ENCODE measurements at places on chromosomes 4 and X.

GRCh38 chrX:152904151-152905080 is 6.5 kb downstream of the ZNF185 start:
- no peak for DNase-seq

DNA sequence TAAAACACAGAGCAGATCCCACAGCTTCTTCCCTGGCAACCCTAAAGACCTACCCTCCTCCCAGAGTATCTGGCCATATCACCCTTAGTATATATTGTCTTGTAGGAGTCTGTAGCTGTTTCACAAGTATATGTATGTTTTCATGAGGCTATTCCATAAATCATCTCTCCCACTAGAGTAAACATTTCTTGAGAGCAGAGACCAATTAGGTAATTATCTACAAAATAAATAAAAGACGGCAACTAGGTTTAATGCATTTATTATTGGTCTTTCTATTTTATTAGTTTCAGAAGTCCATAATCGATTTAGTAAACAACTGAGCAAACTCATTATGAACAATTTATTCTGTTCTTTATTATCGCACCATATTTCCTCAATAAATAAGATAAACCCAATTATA is 7.0 kb downstream of the ACOT9 start:
- DNase-seq: no peak

- no peak for DNase-seq
Measured at GRCh38 chr4:96887857-96888256, 1048.0 kb downstream of the PDHA2 start.

- DNase-seq: peak; percentile 82
Measured at GRCh38 chr4:80266253-80266901, at the start of gene FGF5. Gene FGF5, plus strand, starts transcription at chr4:80266664. Its CDS starts 161 bp downstream, at chr4:80266825.
